ENCODE measurements at places on chromosomes 7 and 10.

DNA sequence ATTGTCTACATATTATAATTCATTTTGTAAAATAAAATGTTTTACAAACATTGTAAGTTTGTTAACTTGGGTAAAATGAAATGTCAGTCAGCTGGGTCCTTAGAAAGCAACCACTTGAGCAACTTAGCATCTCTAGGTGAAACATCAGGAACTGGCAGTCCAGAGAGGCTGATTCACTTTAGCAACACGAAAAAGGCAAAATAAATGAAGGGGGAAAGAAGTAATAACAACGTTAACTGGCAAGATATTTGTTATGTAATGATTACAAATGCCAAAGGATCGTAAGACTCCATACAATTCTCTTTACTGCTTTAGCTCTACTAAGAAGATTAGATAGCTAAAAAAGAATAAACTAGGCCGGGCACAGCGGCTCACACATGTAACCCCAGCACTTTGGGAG, 5.0 kb downstream of the PDZD8 start:
- DNase-seq: no peak

- DNase-seq: no peak
These were observed 39.7 kb upstream of the EPHB6 start for GRCh38 chr7:142815134-142815533.

GRCh38 chr7:82443547-82444219, at the start of gene CACNA2D1:
Gene CACNA2D1, minus strand, starts transcription at chr7:82443777.
- DNase-seq: peak; percentile 71

DNA sequence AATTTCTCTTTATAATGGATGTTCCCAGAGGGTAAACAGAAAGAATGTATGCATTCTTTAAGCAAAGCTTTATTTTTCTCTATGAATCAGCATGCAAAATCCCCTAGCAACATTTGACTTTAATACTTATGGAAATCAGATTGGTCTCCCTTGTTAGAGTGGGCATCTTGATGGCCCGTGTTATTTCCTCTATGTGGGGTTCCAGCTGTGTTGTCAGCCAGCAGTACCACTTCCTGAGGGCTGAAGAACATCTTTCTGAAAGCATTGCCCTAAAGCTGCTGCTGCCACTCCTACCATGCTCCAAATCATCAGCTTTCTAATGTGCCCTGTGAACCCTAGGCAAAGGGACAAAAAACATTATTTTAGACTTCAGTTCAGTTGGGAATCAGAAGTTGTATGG, 70.4 kb upstream of the HECTD2 start:
- no peak for DNase-seq

- DNase-seq: no peak
These were observed 2.5 kb downstream of the CHRM2 start for GRCh38 chr7:136870866-136871487.

- no peak for DNase-seq
These were observed 3.1 kb downstream of the CPED1 start for GRCh38 chr7:120991581-120991980.

DNA sequence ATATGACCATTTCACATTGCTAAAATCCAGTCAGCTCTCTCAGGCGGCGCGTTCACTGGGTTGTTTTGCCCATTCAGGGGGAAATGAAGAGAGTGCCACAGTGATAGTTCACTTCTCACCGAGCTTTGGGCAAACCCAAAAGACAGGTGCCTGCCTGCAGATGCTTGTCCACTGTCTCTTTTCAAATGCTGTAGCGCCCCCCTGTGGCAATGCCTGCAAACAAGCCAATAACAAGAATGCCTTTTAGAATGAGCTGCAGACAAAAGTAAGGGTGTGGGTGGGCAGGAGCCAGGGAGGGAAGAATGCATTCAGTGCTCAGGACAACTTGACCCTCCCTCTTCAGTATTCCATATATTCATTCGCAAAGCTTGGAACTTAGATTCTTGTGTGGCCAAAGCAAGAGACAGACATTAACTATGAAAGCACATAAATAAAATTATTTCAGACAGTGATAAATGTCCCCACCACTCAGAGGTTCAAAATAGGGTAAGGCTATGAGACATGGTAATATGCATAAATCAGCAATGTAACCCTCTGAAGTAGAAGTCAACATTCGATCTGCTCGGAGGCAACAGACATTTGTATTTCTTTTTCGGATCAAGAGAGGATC, 86.9 kb downstream of the JAZF1 start:
- no peak for DNase-seq

DNA sequence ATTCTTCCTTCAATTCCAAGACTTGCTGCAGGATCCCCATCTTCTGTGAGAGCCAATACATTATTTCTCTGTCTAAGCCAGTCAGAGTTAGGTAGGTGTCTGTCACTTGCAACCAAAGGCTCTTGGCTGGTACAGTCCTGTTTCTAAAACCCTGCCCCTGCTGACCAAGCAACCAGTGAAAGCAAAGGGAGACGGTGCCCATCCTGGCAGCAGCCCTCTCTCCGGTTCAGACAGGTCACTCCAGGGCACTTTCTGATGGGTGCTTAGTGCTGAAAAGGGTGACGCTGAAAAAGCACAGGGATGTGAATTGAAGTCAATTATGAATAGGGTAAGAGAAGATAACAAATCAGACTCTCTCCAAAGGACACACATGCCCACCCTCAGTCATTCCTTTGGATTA, 37.5 kb downstream of the SPOCK2 start:
- no peak for DNase-seq

- no peak for DNase-seq
These were observed 14.5 kb upstream of the LRRC4 start for GRCh38 chr7:128045766-128046165.

DNA sequence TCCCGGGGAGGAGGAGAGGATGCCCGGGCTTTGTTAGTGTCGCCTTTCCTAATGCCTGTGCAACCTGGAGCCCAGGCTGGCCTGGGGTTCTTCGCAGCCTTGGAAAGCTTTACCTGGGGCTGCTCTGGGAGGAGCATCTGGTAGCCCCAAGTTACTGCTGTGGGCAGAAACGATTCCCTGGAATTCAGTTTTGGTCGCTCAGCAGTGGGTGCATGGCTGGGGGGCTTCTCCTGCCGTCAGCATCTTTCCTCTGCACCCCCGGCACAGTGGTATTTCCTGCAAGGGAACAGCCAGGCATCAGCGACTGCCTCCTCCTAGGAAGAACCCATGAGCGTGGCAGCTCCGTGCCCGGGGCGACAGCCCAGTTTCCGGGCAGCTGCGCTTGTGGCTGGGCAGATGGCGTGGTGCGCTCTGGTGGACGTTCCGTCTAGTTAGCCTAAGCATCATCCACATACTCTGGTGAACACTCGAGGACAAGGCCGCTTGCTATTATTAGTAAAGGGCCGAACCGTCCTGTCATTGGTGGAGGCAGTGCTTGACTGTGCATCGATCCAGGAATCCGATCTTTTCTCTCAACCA, 107.0 kb upstream of the BTBD16 start:
- DNase-seq: no peak

GRCh38 chr7:74479961-74480829, 26.5 kb downstream of the GTF2IRD1 start:
- DNase-seq: peak; percentile 84

DNA sequence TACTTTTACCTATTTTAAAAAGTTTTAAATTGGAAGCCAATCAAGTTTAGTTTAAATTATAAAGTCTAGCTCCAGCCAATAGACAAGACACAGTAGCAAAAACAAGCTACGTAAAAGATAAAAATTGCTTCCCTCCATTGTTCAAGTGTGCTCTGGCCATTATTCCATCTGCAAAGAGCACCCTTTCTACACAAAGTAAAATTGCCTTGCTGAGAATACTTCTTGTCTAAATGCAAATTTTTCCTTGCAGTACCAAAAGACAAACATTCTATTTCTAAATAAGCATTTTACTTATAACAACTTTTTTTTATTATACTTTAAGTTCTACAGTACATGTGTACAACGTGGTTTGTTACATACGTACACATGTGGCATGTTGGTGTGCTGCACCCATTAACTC, 75.9 kb upstream of the ZNF746 start:
- no peak for DNase-seq

- DNase-seq: no peak
These were observed 12.6 kb downstream of the BLVRA start for GRCh38 chr7:43771128-43771527.

- DNase-seq: no peak
These were observed 3.7 kb downstream of the TMEM140 start for GRCh38 chr7:135151533-135151932.

DNA sequence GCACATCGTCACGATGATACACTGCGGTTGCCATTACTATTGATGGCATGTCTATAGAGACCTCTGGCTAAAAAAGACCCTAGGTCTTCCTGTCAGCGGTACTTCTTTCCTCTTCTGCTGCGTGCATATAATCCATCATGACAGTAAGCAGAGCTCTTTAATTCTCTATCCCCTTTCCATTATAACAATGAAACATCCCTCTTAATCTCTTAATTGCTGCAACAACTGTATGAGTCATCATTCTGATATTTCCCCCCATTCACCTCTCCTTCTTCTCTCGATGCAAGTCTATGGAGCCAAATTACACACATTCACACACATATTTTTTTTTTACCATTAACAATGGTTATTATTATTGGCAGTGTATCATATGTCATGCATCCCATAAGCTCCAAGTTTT, 45.2 kb upstream of the AKR1E2 start:
- no peak for DNase-seq

DNA sequence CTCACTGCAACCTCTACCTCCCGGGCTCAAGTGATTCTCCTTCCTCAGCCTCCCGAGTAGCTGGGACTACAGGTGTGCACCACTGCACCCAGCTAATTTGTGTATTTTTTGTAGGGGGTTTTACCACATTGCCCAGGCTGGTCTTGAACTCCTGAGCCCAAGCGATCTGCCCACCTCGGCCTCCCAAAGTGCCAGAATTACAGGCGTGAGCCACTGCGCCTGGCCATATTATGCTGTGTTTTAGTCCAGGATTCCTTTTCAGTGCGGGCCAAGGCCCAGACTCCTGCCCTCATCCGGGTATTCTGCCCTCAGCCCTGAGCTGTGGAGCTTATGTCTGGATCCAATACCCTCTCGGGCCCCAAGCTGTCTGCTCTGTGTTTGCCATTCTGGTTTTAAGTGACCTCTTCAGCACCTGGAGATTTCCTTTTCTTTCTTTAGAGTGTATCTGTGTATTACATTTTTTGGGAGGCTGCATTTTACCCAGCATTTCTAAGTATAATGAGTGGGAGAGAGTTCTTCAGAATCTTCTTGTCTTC, 114.9 kb downstream of the BUB3 start:
- no peak for DNase-seq

- DNase-seq: no peak
These were observed 165.6 kb upstream of the KMT2E start for GRCh38 chr7:104848138-104848990.

GRCh38 chr10:34722404-34722803, 92.7 kb downstream of the PARD3 start:
- DNase-seq: no peak

DNA sequence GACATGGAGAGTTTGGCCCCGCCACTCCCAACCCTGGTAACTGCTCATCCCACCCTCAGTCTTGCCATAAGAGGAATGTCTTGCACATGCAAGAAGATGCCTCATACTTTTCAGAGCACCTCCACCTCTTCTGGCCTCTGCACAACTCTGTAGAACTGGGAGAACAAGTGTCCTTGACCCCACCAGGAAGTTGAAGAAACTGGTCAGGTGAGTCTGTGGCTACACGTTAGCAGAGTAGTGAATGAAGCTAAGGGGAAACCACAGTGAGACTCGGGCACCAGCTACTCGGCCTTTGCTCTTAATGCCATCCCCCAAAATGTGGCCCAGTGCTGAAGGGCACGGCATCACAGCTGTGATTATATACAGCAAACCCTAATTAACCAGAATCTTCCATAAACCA, 110.1 kb downstream of the ARID5B start:
- no peak for DNase-seq

DNA sequence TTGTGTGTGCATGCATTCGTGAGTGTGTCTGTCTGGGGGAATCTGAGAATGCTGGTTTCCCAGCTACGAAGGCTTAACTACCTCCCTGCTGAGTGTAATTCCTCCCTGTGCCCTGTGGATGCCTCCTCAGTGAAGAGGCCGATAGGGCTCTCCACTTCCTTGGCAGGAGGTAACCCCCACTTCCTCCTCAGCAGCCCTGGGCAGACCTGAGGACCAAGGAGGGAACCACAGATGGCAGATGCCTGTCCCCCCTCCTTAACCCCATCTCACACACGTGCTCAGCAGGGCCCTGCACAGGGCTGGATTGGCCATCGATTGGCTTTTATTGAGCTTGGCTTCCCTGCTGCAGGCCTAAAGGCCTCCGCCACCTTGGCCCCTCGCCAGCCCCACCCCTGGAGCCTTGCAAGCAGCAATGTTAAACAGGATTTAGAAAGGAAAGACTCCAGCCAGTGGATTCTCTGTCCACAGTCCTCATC, 45.6 kb upstream of the LRRC4 start:
- no peak for DNase-seq

DNA sequence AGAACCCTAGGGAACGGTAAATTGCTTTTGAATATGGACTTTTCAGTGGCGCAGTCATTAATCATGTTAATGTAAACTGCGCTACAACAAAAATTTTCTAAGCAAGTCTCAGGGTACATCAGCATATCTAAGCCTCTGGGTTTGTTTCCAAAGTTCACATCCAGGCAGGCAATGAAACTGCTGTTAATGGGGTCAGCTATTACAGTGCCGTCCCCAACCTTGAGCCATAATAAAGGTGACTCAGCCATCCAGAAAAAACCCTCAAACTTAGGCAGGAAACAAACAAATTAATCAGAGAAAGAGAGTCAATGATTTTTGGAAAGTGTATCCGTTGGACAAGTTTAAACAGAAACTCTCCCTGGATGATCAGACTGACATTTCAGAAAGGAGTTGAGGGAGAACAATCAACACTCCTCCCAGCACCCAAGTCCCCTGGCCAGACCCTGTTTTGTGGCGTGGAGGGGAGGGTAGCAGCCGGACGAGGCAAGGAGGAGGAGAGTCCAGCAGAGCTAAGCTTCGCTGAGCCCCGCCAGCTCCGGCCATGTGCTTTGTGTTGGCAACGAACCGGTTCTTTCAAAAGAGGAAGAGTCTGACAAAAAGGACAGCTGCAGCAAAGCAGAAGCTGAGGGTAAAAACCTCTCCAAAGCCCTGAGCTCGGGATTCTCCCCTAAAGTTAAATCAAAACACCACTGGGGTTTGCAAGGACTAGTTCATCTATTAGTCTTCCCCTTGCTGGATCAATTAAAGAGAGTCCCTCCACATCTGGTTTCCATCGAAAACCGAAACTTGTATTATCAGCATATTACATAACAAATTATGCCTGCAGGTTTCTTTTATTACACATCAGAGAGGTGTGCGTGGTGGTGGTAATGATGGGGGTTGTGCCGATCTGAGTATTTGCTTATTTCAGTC, 3.6 kb downstream of the FAM53B start:
- no peak for DNase-seq

- DNase-seq: no peak
These were observed 758 bp upstream of the PNPLA8 start for GRCh38 chr7:108526768-108527017.

GRCh38 chr7:116876664-116877442, 14.5 kb downstream of the CAPZA2 start:
- no peak for DNase-seq
